ENCODE measurements at places on chromosomes 5 and 9.

DNA sequence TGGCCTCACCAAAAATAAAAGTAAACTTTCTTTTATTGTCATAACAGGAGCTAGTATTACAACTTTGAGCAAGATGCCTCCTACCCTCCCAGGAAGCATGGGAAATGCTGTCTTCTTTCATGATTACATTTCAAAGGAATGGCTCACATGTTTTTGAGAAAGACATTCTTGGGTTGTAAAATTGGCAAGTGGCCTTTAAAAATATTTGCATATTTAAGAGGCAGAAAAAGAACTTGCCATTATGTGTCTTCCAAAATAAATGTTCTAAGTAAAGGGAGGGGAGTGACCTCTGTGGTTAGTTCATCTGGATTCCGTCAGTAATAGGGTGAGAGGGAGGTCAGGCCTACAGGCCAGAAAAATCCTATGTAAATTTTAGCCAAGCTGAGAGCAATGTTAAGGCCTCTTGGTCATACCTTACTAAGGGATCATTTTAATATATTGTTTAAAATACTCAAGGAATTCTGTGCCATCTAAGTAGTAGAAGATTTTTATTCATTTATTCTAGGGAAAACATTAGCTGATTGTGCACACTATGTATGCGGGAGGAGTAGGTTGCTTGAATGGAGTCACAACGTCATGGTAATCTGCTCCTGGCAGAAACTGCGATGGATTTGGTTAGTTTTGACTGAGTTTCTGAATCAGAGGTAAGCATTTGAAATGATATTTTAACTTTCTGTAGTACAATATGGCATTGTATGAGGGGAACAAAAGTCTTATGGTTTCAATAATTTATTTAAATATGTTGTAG is 1485.7 kb upstream of the CDH9 start:
- no peak for DNase-seq

GRCh38 chr5:99105216-99105615 is 176.4 kb upstream of the CHD1 start:
- DNase-seq = no peak

GRCh38 chr9:28808042-28808441 is 1234.8 kb upstream of the C9orf72 start:
- no peak for DNase-seq

GRCh38 chr9:128805661-128806060 is 12.6 kb upstream of the ENDOG start:
- DNase-seq = no peak

- DNase-seq = no peak
These were observed 12.1 kb upstream of the PSD2 start for GRCh38 chr5:139783436-139783965.

DNA sequence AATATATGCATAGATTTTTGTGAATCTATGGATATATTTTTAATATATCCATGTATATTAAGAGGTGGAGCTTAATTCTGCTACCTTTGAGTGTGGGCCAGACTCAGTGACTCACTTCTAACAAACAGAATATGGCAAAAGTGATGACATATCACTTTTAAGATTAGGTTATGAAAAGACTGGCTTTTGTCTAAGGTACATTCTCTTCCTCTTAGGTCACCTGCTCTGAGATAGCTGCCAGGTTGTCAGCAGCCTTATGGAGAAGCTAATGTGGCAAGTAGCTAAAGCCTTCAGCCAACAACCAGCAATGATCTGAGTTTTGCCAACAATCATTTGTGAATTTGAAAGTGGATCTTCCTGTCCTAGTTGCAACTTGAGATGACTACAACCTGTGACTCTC is 83.8 kb downstream of the ANKRD31 start:
- no peak for DNase-seq

DNA sequence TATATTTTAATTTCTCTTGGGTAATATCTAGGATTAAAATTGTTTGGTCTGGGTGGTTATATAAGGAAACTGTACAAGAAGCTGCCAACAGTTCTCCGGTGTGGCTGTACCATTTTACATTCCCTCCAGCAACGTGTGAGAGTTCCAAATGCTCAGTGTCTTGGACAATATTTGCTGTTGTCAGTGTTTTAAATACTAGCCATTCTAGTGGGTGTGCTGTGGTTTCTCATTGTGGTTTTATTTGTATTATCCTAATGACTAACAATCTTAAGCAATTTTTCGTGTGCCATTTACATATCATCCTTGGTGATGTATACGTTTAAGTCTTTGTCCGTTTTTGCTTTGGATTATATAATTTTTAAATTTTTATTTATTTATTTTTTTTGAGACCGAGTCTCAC is 34.0 kb downstream of the TNFSF15 start:
- no peak for DNase-seq

GRCh38 chr5:173761178-173761513 is 127.0 kb upstream of the CPEB4 start:
- no peak for DNase-seq

Data from GDM1 (cell line).